ENCODE measurements at places on chromosomes 13 and 19.
A peak's percentile ranks its signal among the peaks of the same experiment; 100 is the strongest.

- no peak for DNase-seq
Measured at GRCh38 chr13:42814868-42815267, 33.5 kb downstream of the FAM216B start.

DNA sequence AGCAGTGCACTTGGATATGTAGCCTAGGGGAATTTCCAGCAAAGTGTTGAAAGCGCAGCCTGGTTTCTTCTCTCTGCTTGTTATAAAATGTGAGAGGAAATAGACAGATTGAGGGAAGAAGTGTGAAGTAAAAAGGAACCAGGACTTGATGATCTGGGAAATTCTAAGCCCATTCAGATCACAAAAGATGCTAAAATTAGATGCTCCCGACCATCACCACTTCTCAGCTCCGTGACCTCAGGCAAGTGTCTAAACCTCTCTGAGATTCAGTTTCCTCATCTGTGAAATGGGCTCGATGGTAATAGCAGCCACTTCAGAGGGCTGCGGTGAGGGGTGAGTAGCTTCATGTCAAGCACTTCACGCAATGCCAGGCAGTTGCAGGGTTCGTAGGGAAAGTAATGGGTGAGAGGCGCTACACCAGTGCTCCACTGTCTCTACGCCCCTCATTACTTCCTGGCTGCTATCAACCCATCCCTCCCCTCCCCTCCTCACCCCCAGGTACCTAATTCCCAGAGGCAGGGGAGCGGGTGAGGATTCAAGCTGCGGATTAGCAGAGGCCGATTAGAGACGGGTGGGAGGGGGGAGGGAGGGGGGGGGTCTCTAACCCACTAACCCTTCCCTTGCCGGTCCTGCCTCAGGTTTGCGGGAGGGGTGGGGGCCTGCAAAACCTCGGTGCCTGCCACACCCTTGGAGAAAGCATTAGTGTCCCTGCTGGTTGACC is 9.0 kb upstream of the NFIC start:
- no peak for DNase-seq

DNA sequence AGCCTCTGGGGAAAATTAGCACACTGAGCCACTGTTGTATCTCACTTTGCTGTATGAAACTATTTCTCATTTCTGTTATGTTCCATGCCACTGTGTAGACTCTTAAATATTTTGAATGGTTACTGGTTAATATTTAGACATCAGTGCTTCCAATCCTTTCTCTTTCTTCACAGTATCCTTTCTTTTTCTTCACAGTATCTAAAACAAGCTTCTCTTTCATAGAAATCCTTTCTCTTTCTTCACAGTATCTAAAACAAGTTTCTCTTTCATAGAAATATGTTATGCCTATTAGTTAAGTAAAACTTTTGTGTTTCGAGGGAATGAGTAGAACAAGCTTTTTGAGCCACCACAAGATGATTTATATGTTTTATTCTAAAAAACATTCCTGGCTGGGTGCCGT is 326.8 kb upstream of the KLF12 start:
- no peak for DNase-seq

GRCh38 chr13:99214232-99214631 is 13.6 kb downstream of the UBAC2 start:
- peak; percentile 33 for DNase-seq

DNA sequence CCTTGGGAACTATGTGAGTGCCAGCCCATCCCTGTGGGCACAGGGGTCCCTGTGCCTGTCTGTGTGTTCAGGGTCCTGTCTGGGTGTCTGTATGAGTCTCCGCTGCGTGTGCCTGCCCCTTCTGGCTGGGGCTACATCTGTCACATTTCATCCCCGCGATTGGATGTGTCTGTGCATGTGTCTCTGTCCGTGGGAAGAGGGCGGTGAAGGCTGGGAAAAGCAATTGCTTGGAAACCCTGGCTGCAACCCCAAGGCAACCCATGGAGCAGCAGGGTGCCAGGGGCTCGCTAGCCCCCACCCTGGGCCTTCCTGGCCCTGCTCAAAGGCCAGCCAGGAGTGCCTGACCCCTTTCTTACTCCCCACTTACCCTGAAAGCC is 1.4 kb downstream of the MAG start:
- DNase-seq: no peak

- no peak for DNase-seq
Measured at GRCh38 chr13:101417501-101417900, 1.2 kb upstream of the NALCN start.

GRCh38 chr19:16019691-16020448 is 56.4 kb upstream of the TPM4 start:
- no peak for DNase-seq

GRCh38 chr13:66528180-66528579 is 702.0 kb downstream of the PCDH9 start:
- no peak for DNase-seq

DNA sequence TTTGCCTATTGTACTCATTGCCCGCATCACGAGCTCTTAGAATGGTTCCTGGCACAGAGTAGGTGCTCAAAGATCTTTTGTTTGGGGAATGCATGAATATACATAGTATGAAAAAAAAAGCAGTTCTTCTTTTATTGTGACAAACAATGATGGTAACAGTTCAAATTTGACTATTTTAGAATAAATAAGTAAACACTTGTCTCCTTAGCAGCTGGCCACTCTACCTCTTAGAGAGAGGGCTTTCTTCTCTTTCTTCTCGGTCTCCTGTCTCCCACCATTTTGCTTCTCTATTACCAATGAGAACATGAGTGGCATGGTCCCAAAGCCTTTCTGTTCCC is 639 bp upstream of the SLAIN1 start:
- DNase-seq: no peak

GRCh38 chr19:28956421-28956820 is 256.5 kb downstream of the UQCRFS1 start:
- DNase-seq: no peak

DNA sequence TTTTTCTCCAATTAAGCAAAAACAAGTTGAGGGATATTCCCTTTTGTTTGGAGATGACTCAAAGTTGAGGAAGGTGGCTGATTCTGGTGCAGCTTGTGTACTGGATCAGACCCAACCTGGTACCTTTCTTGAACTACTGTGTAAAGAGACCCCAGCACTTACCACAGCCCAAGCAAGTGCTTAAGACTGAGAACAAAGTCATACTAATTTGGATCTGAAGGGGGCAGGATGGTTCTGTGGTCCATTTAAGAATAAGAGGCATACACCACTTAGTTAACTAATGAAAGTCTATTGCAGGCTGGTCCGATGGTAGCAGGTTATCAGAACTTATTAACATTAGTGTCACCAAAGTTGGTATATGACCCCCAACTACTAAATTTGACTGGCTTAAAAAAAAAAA is 6.3 kb downstream of the THSD1 start:
- no peak for DNase-seq

DNA sequence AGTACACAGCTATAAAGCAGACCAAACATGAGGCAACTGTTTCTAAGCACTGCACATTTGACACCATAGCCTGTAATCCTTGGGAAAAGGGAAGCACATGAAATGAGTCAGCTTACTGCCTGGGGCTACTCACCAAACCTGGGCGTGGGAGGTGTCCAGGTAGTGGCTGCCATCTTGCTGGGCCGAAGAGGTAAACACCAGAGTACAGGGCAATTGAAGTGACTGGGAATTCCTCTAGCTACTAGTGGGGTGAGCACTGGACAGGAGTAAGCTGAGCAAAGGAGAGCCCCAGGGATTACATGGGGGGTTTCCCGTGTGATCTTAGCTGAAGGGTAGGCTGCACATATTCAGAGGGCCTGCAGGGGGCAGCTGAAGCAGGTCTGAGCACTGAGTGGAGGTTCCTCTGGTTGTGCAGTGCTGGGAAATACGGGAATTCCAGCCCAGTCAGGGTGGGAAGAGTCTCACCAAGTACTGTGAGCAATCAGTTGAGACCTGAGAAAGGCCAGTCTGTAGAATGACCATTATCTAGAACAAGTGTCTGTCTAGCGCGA is 140.5 kb downstream of the SLC7A1 start:
- no peak for DNase-seq

DNA sequence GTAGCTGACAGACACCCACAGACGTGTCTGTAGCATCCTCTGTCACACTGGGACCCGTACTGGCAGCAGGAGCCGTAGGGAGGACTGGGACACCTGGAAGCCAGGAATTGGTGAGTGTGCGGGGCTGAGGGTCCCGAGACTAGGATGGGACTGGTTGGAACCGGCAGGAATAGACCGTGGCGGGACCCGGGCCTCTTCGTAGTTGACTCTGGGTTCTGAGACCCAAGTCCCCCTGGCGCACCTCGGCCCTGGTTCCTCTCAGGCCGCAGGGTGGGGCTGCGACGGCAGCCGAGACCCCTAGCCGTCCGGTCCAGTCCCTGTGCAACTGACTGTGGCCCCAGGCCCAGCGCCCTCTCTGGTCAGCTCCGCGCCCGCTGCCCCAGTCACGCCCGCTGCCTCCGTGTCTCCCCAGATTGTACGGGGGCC is 64.7 kb downstream of the ZNF823 start:
- DNase-seq: no peak

DNA sequence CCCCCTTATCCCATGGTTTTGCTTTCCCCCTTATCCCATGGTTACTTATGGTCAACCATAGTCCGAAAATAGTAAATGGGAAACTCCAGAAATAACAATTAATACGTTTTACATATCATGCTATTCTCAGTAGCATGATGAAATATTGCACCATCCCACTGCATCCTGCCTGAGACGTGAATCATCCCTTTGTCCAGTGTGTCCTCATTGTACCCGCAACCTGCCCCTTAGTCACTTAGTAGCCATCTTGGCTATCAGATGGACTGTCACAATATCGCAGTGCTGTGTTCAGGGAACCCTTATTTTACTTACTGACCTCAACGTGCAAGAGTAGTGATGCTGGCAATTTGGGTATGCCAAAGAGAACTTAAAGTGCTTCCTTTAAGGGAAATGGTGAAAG is 10.5 kb upstream of the NBEA start:
- no peak for DNase-seq

- no peak for DNase-seq
Measured at GRCh38 chr13:113089693-113090414, 15.7 kb upstream of the F7 start.

DNA sequence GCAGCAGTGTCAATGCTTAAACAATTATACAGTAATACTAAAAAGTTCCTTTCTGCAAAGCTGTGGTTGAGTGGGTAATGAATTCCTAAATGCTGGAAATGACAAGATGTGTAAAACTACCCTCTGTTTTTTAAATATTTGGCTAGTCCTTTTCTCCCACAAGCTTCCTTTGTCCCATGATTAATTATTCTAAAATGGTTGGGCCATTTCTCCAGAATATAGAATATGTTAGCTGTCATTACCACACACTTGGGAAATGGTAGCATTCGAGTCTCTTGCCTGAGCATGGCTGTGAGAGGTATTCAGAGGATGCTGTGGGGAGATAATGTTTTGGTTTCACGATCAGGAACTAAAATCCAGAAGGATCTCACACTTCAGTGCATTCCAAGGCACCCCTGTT is 1185.8 kb downstream of the UQCRFS1 start:
- DNase-seq: no peak

- no peak for DNase-seq
Measured at GRCh38 chr19:35806597-35806996, 6.0 kb downstream of the PRODH2 start.

GRCh38 chr19:55585658-55586339 is 5.2 kb upstream of the ZNF579 start:
- DNase-seq: peak; percentile 61

DNA sequence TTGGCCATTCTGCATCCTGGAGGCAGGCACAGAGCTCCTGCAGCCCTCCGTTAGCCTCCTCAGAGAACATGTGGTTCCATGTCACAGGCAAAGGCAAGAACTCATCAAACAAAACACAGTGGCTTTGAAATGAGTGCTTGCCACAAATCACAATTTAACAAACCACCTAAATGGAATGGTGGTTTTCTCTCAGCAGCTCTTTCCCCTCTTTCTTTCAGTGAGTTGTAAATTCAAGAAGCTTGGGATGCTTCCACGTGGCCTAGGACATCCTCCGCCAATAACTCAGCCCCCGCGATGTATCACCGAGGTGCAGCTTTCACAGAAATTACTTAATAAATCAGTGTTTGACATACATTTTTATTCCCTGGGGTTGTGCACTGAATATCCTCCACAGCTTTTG is 65.4 kb upstream of the RFC3 start:
- DNase-seq: no peak

GRCh38 chr13:112833551-112834257 is 135.3 kb upstream of the MCF2L start:
- no peak for DNase-seq

DNA sequence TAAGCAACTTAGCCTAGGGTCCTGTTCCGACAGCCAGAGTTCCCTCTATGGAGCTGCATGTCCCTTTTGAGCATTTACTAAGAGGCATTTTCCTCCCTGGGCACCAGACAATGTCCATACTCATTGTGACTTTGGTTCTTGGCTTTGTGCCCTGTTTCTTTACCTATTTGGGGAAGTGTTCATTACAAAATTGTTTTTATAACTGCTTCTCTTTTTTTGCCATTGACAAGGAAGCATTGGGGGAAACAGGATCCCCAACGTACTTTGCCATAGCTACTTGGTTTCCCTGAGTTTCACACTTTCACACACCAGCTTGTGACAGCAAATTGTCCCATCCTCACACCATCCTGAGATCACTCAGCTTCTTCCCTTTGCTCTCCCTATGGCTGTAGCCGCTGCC is 81.1 kb upstream of the SIAH3 start:
- DNase-seq: no peak

DNA sequence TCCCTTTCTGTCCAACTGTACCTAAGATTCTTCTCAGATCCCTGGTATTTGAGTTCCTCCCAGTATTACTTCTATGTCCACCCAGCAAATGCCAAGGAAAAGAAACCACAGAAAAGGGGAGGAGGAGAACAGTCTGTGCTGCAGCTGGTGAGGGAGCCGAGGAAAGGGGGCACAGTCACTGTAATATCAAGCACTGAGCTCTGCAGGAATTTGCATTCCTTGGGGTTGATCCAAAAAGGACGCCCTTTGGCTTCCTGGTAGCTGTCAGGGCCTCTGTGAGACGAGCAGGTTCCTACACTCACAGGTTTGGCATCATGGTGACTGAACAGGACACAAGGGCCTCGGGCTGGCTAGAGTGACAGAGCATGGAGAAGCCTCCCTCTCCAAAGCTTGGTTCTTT is 273.4 kb downstream of the NHLRC3 start:
- no peak for DNase-seq

DNA sequence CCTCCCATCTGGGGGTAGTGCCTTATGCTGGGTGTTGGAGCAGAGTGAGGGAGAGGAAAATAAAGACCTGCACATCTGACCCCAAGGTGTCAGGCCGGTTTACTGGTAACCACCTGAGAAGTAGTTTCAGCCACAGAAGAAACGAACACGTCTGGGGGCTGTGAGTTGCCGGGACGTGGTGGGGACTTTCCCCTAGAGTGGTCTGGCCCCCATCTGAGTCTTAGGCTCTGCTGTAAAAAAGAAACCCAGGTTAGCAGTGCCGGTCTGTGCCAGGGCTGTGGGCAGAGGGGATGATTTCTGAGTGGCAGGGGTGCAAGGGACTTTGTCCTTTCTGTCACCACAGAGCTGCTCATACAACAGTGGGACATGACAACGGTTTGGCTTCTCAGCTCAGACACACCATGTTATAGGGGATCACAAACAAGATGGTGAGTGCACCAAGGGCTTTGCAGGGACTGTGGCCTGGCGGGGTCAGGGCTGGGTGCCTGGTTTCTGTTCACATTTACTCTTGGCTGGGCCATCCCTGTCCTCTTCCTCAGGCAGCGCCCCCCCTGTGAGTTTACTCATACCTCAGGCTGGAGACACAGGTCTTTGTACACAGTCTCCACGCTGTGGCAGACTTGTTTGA is 9.0 kb downstream of the GCDH start:
- peak; percentile 61 for DNase-seq

GRCh38 chr13:67133476-67133875 is 96.7 kb downstream of the PCDH9 start:
- no peak for DNase-seq

- DNase-seq: no peak
Measured at GRCh38 chr13:40550130-40550529, 116.3 kb downstream of the FOXO1 start.

- no peak for DNase-seq
Measured at GRCh38 chr19:45999653-46000121, 4.4 kb downstream of the CCDC61 start.

All from GM06990 (cell line).